ENCODE measurements at places on chromosomes 4 and X. TPM values are rescaled to one million over a fixed set of nuclear protein-coding genes. Genes with fewer than 3 reads are reported as not detected.

Gene FAM3A
- total RNA-seq = 38.8 TPM

Gene F11
- total RNA-seq = not detected

Gene BANK1
- 13.3 TPM for total RNA-seq

DNA sequence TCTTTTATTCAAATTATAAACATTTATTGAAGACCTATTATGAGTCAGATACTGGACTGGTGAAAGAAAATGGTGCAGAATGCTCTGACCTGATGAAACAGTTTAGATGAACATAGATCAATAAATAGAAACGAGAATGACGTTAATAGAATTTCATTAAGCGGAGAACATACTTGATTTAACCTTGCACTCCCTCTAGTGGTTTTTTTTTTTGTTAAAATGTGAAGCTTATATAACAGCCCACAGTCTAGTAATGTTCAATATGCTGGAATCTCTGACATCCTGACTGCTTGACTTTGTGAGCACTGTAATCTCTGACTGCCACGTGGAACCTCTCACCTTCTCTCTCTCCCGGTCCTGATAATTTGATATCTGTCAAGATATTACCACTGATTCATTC is 32.3 kb downstream of the HDAC8 start:
- no peaks in the 10 kb centered on the region for H3K4me1 ChIP-seq
- DNase-seq = no peak
- H3K36me3 ChIP-seq = no peaks in the 10 kb centered on the region
- no peak overlapping the region for H3K4me3 ChIP-seq
- no peaks in the 10 kb centered on the region for H3K27me3 ChIP-seq
- H3K27ac ChIP-seq = no peak overlapping the region

Gene HERC5
- total RNA-seq = 5.9 TPM

DNA sequence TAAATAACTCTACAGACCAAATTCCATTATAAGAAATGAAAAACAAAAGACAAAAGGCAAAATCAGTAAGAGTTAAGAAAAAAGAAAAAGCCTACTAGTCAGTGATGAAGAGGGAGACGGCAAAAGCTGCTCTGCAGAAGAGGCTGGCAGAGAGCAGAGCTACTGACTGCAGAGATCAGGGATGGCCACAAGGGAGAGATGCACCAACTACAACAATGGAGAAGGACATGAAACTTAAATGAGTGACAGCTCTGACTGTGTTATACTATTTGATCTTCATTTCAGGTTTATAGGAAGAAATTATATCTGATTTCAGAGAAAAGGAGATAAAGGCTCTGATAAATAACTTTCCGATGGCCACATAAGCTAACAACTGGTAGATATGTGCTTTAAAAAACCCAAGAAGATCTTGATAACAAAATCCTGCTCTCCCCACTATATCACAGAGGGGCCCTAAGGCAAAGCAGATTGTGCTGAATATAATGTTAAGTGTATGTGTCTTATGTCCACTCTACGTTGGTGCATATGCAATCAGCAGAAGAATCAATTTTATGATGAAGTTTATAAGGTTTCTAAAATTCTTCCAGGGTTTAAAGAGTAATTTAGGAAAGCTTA is 58.4 kb upstream of the COX18 start:
- no peaks in the 10 kb centered on the region for H3K27me3 ChIP-seq
- no peak overlapping the region for H3K27ac ChIP-seq
- DNase-seq = no peak
- H3K4me1 ChIP-seq = no peaks in the 10 kb centered on the region

DNA sequence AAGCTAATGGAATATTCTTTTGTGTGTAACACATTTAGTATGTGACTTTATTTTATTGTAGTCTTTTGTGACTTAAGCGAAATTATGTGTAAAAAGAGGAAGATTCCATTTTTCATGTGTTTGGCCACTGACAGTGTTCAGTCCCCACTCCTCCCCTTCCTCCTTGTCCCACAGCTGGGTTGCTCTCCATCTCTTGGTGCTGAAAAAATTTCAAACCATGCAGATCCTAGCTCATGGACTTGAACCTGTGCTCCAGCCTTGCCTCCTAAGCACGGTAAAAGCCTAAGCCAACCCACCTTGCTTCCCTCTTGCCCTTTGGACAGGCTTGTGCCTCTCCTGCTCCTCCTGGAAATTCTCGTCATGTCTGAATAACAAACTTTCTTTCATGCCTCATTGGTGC is 2008.5 kb upstream of the TENM3 start:
- H3K4me3 ChIP-seq = no peak overlapping the region
- H3K36me3 ChIP-seq = no peaks in the 10 kb centered on the region
- no peaks in the 10 kb centered on the region for H3K27me3 ChIP-seq
- no peak for DNase-seq
- H3K27ac ChIP-seq = no peak overlapping the region
- no peaks in the 10 kb centered on the region for H3K4me1 ChIP-seq

- no peaks in the 10 kb centered on the region for H3K27me3 ChIP-seq
- DNase-seq = no peak
- no peaks in the 10 kb centered on the region for H3K4me1 ChIP-seq
- H3K27ac ChIP-seq = peak overlapping the region; percentile 50
Observed at GRCh38 chr4:159077702-159078495, 25.0 kb upstream of the RAPGEF2 start.

DNA sequence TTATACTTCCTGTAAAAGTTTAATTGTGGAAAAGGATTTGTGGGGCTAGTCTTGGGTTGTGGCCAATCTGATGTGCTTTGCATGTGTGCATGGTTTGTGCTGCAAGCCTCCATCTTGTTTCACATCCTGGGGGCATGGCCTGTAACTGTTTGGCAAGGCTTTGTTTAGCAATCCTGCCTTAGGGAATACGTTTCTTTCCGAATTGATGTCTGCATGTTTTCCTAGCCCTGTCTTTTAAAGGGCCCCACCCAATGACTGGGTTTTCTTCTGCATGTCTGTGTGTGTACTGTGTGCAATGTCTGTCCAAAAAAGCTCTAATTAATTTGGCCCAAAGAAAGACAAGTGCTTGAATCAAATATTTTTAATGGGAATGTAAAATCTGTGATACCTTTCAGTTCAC is 74.6 kb upstream of the MID1IP1 start:
- H3K27me3 ChIP-seq = no peaks in the 10 kb centered on the region
- no peak overlapping the region for H3K27ac ChIP-seq
- DNase-seq = no peak

GRCh38 chrX:94743478-94743877 is 1069.5 kb downstream of the FAM133A start:
- H3K4me1 ChIP-seq = no peaks in the 10 kb centered on the region
- H3K27me3 ChIP-seq = no peaks in the 10 kb centered on the region
- no peak overlapping the region for H3K4me3 ChIP-seq

Gene KLHL34
- not detected for total RNA-seq

GRCh38 chr4:73721435-73721834 is 18.9 kb upstream of the CXCL8 start:
- no peaks in the 10 kb centered on the region for H3K36me3 ChIP-seq
- no peaks in the 10 kb centered on the region for H3K27me3 ChIP-seq

DNA sequence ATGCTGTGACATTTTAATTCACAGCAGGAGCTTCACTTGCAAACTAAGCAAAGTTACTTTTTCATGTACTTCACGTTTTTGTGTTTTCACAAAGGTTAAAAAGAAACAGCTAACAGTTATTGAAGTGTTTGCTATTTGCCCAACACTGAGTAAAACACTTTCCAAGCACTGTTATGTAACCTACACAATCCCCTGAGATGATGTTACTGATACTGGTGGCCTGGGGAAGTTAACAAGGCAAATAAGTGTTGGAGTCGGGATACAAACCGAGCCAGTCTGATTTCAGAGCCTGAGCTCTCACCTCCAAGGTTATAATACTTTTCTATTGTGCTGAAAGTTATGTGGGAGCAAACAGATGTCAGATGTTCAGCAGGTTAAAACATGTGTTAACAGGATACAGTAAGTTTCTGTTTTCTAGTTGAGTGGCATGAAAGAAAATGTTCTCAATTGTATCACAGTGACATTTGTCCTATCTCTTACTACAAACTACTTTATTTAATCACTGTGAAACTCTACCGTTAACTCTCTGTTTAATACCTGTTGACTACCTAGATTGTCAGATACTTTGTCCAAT is 3.9 kb upstream of the CXCL13 start:
- no peak overlapping the region for H3K4me3 ChIP-seq
- no peak for DNase-seq

DNA sequence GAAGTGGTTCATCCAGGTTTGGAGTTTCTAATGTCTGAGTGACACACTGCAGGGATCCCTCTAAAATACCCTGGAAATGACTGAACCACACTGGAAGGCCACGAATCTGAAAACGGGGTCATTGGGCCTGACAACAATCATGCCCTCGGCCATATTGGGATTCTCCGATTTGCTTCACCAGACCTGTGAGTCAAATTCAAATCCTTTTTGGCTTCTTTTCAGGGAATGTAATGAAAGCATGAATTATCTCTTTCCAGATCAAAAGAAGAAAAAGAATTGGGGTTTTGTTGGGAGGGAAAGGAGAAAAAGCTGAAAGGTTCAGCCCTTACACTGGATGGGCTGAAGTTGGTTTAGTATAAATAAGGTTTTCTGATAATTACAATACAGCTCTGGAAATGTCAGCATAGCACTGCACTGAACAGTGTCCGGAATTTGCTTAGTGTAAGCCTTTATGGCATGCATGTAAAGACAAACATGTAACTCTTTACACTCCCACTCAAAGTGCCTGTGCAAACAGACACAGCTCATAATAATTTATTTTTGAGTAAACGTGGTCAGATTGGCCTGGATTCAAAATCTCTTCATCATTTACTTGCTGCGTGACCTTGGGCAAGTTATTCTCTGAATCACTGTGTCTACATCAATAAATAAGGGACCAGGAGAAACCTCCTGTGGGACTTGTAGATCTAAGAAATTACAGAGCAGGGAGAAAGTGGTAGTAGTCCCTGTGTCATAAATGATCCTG is 21.4 kb downstream of the CT47C1 start:
- H3K36me3 ChIP-seq = no peaks in the 10 kb centered on the region
- H3K27me3 ChIP-seq = peaks cover 31% of the 10 kb centered on the region
- no peaks in the 10 kb centered on the region for H3K4me1 ChIP-seq
- no peak overlapping the region for H3K4me3 ChIP-seq
- H3K27ac ChIP-seq = no peak overlapping the region
- DNase-seq = no peak

Gene PAGE1
- total RNA-seq = not detected

Gene RNF150
- total RNA-seq = 14.8 TPM

GRCh38 chrX:136967966-136968365 is 65.8 kb downstream of the GPR101 start:
- peaks cover 3% of the 10 kb centered on the region for H3K27me3 ChIP-seq
- no peaks in the 10 kb centered on the region for H3K36me3 ChIP-seq
- no peaks in the 10 kb centered on the region for H3K4me1 ChIP-seq
- no peak overlapping the region for H3K4me3 ChIP-seq
- DNase-seq = no peak

DNA sequence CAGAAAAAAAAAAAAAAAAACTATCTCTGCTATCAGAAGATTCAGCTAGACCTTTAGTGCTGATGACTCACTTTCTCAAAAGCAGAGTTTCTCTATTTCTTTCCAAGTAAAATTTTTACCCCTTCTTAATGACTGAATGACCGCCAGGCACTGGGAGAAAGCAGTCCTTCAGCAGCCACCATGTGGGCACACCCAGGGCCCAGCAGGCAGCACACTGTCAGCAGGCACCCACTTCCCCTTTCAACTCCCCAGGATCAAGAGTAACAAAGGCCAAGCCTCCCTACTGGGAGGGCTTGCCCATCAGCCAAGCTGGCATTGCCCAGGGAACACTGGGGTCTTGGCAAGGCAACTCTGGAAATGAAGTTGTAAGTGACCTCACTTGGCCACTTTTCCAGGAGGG is 201.9 kb upstream of the MAMLD1 start:
- H3K36me3 ChIP-seq = no peaks in the 10 kb centered on the region
- no peaks in the 10 kb centered on the region for H3K27me3 ChIP-seq
- H3K27ac ChIP-seq = no peak overlapping the region
- no peak overlapping the region for H3K4me3 ChIP-seq

DNA sequence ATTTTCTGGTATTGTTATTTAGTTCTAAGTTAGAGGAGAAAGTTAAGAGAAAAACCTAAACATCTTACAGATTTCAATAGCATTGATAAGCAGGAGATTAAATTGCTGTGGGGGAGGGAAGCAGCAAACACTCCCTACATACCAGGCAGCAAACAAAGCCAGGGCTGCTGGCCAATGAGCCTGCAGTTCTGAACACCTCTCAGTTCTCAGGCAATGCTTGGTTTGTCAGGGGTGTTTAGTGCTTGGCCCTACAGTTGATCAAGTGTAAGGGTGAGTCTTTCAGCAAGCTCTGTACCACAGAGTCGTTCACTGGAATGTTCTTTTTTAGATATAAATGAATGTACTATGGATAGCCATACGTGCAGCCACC is 38.6 kb downstream of the EGFL6 start:
- no peak overlapping the region for H3K27ac ChIP-seq
- no peaks in the 10 kb centered on the region for H3K4me1 ChIP-seq
- H3K27me3 ChIP-seq = no peaks in the 10 kb centered on the region
- no peak overlapping the region for H3K4me3 ChIP-seq
- no peak for DNase-seq
- no peaks in the 10 kb centered on the region for H3K36me3 ChIP-seq

GRCh38 chr4:23972805-23973204 is 83.0 kb upstream of the PPARGC1A start:
- no peaks in the 10 kb centered on the region for H3K36me3 ChIP-seq
- no peak overlapping the region for H3K27ac ChIP-seq
- no peaks in the 10 kb centered on the region for H3K27me3 ChIP-seq
- H3K4me3 ChIP-seq = no peak overlapping the region
- DNase-seq = no peak

Gene GJB1
- 1.8 TPM for total RNA-seq

DNA sequence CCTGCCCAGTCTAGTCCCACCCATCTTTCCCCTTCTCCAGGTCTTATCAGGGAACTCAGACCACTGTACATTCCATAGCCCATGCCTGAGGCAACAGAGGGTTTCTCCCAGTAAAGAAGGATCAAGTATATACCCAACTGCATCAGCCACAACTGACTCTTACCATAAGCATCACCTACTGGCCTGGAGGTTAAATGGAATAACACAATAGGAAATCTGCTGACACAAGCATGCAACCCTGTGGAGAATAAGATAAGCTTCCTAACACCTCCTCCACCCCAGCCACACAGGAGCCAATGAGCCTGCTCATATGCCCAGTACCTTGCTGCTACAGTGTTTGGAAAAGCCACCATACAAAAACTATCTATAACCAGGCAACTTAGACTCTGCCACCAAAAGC is 34.6 kb upstream of the PLK4 start:
- no peaks in the 10 kb centered on the region for H3K27me3 ChIP-seq
- no peak overlapping the region for H3K4me3 ChIP-seq
- no peaks in the 10 kb centered on the region for H3K36me3 ChIP-seq
- no peaks in the 10 kb centered on the region for H3K4me1 ChIP-seq
- DNase-seq = no peak

Gene ADH7
- not detected for total RNA-seq

Gene IL2
- total RNA-seq = not detected
